Activated CD4-positive, alpha-beta T cell treated with anti-CD3 and anti-CD28 coated beads for 36 hours (primary cell): ENCODE measurements at places on chromosomes 5 and 9. TPM values are rescaled to one million over a fixed set of nuclear protein-coding genes. Genes with fewer than 3 reads are reported as not detected.
A peak's percentile ranks its signal among the peaks of the same experiment; 100 is the strongest.

Gene NUDT12
- total RNA-seq: 6.1 TPM

Gene PCDHGA7
- total RNA-seq: not detected

Gene CAVIN4
- 0.18 TPM for total RNA-seq

GRCh38 chr5:54832045-54832444 is 153.3 kb downstream of the ESM1 start:
- no peaks in the 10 kb centered on the region for H3K27me3 ChIP-seq
- H3K4me1 ChIP-seq: peaks cover 7% of the 10 kb centered on the region
- no peak overlapping the region for H3K27ac ChIP-seq
- no peak overlapping the region for H3K4me3 ChIP-seq

DNA sequence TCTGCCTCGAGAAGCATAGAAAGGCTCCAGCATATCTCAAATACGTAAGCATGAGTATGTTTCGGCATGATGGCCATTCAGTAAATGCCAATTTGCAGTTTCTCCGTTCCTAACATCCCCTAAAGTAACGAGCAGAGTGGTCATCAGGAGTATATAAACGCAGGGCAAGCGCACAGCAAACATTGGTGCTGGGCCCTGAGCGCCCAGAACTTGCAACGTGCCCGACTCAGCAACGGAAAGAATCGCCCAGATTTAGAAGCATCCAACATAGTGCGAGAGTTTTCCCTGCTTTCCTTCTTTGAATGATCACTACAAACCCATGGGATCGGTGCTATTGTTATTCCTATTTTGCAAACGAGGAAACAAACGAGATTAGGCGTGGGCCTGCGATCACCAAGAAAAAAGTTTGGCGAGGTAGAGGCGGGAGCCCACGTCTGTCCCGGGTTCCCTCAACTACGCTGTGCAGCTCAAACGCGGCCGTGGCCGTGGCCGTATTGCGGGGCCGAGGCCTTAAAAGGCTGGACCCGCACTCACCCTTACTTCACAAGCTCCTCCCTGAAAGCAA is 505 bp downstream of the RPS14 start:
- DNase-seq: peak; percentile 35
- H3K4me1 ChIP-seq: peaks cover 31% of the 10 kb centered on the region
- H3K27me3 ChIP-seq: no peaks in the 10 kb centered on the region
- H3K4me3 ChIP-seq: peak overlapping the region; percentile 95
- H3K36me3 ChIP-seq: peaks cover 52% of the 10 kb centered on the region

GRCh38 chr9:132631280-132631679 is 38.5 kb downstream of the DDX31 start:
- no peak overlapping the region for H3K27ac ChIP-seq
- DNase-seq: no peak
- H3K36me3 ChIP-seq: peaks cover 57% of the 10 kb centered on the region
- no peaks in the 10 kb centered on the region for H3K4me1 ChIP-seq

- peaks cover 13% of the 10 kb centered on the region for H3K27me3 ChIP-seq
- H3K4me3 ChIP-seq: no peak overlapping the region
- H3K36me3 ChIP-seq: no peaks in the 10 kb centered on the region
- H3K27ac ChIP-seq: no peak overlapping the region
- DNase-seq: no peak
These were observed 12.9 kb upstream of the WDR38 start for GRCh38 chr9:124840300-124840833.
